ENCODE measurements at places on chromosomes 7 and 10.

- no peak for DNase-seq
These were observed 4.7 kb upstream of the H2AZ2 start for GRCh38 chr7:44852590-44852989.

- DNase-seq: peak; percentile 50
These were observed 99.5 kb upstream of the TNRC18 start for GRCh38 chr7:5523052-5523711.

- DNase-seq: no peak
These were observed 6.5 kb upstream of the TSPAN13 start for GRCh38 chr7:16747102-16747501.

DNA sequence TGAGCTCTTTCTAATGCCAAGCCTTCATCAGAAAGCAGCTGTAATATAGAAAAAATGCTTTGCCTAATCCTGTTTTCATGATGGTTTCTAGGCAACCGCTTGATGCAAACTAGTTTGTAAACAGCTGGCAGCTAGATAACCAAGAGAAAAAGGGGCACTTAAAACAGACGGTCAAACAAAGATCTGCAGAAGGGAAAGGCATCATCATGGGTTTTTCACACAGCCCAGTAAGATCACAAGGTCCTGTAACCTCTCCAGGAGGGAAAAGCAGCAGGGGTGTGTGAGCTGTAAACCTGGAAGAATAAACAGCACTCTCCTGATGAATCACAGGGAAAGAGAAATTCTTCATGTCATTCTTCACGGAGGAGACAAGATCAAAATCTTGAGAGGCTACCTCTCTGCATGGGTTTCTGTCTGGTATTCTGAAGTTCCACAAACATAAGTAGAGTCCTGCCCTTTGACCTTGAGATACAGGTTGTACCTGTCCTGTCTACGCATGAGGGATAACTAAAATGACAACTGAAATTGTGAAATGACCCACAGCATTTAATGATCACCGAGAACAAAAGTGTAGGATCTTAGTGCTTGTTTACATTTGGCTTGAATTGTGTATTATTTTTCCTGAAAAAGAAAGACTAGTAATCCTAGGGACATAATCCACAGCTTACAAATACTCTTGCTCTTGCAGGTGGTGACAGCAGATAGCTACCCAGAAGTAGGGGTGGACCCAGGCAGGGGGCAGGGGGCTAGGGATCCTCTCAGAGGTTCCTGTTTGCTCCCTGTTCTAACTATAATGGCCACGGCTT lies 48.0 kb downstream of the CREB3L2 start:
- peak; percentile 76 for DNase-seq

- DNase-seq: no peak
These were observed 25.5 kb downstream of the FAM107B start for GRCh38 chr10:14749070-14749809.

DNA sequence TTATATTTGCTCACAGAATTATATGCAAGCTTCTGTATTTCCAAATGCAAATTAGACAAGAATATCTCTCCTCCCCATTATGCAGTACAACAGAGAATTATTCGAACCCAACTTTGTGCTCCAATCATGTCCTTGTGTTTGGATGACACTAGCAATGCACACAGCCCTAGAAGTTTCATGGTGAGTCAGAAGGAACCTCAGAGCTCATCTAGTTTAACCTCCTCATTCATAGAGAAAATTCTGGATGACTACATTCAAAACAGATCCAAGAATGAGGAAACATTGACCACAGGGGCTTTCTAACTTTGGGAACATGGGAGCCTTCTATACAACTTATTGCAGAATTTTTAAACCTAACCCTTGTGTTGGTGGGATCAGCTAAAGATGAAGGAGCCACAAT lies 12.8 kb upstream of the ARID5B start:
- peak; percentile 75 for DNase-seq
